ENCODE measurements at places on chromosomes 5 and 9.

GRCh38 chr5:126368239-126368812 is 54.9 kb upstream of the GRAMD2B start:
- DNase-seq: no peak

- no peak for DNase-seq
Measured at GRCh38 chr9:16386007-16386826, 484.3 kb downstream of the BNC2 start.

DNA sequence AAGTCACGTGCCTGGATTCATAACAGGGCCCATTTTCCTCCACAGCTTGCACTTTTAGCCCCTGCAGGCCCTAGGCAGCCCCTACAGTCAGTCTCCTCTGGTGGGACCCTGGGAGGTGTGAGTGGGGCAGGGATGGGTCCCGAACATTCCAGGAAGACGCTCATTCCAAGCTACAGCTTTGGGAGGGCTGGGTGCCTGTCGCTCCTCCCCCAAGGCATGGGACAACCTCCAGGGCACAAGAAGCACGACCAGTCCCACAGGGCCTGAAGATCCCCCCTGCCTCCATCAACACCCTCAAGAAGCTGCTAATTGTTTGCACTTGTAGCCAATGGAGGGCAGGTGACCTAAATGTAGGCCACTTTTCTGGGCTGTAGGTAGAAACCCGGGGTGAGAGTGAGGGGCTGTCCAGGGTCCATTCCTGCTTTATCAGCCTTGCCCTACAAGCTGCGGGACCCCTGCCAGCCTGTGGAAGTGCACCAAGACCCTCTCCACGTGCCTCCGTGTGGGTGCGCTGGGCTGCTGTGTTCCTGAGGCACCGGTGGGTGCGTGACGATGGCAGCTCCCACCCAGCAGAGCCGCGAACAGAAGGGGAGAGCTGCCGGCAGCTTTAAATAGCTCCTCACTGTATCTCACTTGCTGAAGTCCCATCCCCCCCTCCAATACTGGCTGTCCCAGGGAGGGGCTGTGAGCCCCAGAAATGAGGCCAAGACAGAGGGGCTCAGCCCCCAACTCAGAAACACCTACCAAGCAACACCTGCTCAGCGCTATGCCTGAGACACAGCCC is 91.9 kb upstream of the ARAP3 start:
- no peak for DNase-seq

GRCh38 chr9:33136721-33137670 is 30.1 kb downstream of the B4GALT1 start:
- DNase-seq: no peak

GRCh38 chr9:135346438-135347050 is 133.0 kb upstream of the PPP1R26 start:
- no peak for DNase-seq

DNA sequence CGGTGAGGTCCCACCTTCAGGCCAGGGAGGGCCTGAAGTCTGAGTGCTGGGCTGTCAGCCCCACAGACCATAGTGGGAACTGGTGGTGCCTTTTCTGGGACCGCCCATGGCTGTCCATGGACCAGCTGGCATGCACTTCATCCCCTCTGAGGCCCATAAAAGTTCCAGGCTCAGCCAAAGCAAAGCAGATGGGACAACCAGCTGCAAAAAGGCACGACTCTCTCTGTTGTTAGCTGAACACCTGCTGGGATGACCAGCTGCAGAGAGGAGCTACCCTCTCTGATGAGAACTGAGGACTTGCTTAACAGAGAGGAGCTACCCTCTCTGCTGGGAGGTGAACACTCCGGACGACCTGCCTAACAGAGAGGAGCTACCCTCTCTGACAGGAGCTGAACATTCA is 844.3 kb upstream of the DMAC1 start:
- DNase-seq: no peak

DNA sequence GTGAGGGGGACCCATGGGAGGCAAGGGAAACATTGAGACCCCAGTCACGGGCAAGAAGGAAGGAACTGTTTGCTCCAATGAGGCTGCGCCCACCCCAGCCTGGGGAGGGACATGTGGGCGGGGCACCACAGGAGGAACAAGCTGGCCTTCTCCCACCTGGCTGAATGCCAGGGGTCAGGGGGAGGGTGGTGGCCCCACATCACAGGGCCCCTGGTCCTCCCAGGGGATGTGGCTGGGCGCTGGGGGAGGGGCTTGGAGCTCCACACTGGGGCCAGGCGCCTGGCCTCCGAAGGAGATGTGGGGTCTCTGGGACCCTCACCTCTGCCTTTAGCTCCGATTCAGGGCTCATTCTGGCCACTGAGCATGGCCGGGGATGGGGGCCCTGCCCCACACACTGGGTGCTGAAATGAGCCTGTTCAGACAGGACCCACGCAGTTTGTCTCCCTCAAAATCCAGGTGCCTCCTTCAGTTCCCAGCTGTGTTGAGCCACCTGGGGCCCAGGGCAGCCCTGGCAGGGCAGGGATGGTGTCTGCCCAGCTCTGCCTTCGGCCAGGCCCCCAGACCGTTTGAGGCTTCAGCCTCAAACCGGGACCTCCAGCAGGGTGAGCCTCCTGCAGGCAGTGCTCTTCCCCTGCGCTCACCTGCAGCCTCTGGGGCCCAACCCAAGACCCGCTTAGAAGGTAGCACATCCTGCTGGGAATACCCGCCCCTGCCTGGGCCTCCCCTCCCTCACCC is 33.2 kb upstream of the NOTCH1 start:
- no peak for DNase-seq

DNA sequence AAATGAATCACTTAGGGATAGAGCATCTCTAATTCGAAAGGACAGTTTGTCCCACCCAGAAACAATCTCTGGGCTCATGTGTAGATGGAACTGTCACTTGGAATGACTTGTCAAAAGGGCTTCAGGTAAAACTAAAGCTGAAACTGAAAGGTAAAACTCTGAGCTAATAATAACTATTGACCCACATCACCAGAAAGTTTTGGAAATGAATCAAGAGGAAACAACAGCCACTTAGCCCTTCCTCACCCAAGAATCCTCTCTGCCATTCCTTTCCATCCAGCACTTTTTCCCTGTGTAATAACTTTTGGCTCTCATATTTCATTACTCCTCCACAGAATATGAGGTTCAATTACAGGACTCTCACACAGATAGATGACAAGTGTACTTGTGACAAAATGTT is 14.0 kb upstream of the GLRX start:
- DNase-seq: no peak

DNA sequence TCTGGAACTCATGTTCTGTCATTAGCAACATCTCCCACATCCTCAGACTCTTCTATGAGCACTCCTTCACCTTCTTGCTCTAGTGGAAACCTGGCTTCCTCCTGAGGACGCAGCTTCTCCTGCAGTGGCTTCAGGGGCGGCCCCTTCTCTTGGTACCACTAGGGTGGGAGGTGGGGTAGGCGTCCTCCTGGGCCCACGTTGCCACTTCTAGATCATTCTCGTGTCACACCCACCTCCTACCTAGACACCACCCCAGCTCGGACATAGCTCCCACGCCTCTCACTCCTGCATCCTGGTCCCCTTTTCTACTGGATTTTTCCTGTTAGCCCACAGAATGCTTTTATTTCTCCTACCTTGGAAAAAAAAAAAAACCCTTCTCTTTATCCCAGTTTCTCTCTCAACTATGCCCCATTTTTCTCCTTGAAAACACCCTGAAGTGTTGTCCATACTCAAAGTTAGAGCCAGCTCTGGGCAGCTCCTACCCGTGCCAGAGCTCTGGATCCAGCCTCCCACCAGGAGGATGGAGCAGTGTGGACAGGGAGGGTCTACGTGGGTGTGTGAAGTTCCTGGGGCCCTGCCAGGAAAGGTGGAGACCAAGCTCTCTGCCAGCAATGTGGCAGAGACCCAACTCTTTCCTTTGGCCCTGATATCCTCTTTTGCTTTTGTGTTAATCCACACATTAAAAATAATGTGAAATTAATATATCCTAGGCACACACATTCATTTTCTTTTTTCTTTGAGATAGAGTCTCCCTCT is 179.2 kb downstream of the HSPA4 start:
- no peak for DNase-seq

GRCh38 chr9:83330207-83331196 is 207.7 kb downstream of the FRMD3 start:
- DNase-seq: no peak

DNA sequence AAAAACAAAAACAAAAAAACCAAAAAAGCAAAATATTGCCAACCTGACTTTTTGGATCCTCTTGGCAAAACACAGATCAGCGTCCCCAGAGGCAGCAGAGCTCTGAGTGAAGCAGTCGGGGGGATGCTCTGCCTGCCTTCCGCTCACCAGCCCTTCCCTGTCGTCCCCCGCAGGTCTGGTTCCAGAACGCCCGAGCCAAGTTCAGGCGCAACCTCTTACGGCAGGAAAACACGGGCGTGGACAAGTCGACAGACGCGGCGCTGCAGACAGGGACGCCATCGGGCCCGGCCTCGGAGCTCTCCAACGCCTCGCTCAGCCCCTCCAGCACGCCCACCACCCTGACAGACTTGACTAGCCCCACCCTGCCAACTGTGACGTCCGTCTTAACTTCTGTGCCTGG is 20.7 kb downstream of the LHX2 start:
- no peak for DNase-seq

DNA sequence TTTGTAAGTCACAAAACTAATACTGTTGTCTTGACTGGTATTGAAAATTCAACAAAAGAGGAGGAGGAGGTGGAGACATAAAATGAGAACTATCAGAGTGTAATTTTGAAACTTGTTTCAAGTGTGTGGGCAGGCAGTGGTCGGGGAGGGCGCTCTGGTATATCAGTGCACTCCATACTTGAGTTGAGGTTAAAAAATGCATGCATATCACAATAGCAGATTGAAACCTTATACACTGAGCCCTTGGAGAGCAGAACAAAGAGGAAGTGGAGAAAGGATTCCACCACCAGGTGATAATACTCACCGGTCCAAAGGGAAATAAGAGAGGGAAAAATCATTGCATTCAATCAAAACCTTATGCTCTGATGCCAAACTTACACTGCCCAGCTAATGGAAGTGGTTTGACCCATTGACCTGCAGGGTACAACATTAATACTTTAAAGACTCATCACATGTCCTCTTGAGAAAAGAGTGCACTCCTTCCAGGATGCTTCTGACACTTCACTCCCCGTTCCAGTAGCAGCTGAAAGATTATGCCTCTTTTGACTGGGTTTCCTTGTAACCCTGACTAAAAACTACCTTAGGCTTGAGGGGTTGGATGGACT is 79.5 kb upstream of the FAM169A start:
- DNase-seq: no peak
